ENCODE measurements at places on chromosomes 1 and 21.

DNA sequence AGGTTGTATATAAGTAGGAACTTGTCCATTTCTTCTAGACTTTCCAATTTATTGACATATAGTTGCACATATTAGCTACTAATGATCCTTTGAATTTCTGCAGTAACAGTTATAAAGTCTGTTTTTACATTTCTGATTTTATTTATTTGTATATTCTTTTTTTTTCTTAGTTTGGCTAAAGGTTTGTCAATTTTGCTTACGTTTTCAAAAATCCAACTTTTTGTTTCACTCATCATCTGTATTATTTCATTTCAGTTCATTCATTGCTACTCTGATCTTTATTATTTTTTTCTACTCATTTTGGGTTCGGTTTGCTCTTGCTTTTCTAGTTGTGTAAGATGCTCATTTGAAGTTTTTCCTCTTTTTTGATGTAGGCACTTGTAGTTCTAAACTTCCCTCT lies 97.9 kb downstream of the RPS6KC1 start:
- no peak for DNase-seq

- no peak for DNase-seq
These were observed 6.4 kb upstream of the KRTAP10-3 start for GRCh38 chr21:44564886-44565598.

GRCh38 chr1:164589961-164590507 lies 31.1 kb downstream of the PBX1 start:
- no peak for DNase-seq

DNA sequence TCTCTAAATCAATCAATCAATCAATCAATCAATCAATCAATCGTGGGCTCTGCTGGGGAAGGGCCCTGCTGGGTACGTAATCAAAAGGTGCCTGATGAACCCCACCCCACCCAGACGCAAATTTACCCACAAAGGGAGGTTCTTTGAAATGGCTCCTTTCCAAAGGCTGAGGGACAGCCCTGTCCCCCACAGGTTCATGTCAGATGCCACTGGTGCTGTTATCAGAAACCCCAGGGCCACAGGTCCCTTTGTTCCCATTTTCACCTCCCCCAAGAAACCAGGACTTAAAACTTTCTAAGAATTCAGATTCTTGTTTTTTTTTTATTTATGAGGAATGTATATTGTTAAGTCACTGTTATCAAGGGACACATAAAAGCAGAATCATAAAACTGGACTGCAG lies 14.2 kb downstream of the CHRNB2 start:
- no peak for DNase-seq

DNA sequence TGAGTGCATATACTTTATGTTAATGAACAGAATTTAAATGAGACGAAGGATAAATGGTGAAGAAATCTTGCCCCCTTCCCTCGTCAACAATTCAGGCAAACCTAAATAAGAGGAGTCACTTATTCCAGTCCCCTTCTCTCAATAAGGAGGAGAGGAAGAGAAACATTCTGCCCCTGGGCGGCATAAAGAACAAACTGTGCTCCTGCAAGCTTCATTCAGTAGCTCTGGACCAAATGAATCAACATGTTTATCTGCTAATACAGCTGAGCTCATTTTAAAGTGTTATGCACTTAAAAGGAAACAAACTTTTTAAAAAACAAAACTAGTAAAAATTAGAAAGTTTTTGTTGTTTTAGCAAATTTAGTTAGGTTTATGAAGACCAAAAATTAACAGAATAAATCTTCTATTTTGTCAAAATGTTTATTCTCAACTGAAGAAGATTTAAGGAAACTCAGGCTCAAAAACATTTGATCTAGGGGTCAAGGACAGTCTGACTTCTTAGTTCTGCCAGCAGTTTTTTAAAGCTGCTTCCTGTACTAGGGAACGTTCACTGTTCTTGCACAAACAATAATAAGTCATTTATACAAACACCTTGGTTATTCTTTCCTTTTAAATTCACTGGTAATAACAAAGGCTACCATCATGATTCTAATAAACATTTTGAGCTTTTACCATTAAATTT lies 58.3 kb downstream of the AKT3 start:
- DNase-seq, result no peak

- DNase-seq, result no peak
These were observed 24.8 kb upstream of the USH2A start for GRCh38 chr1:216448011-216448510.

DNA sequence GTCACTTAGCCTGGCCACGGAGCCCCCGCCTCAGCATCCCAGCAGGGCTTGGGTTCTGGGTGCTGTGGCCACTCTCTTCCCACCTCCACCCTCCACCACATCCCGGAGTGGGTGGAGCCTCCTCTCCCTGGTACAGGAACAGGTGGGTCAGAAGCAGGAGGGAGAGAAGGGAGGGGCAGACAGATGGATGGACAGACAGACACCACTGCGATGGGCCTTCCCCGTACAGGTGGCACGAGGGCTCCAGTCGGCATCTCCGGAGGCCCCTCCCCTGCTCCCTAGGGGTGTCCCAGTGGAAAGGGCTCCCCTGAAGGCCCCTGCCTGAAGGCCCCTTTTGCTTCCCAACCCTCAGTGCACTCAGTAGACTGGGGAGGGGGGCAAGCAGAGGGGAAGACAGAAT lies 96.9 kb upstream of the TARDBP start:
- DNase-seq, result no peak

DNA sequence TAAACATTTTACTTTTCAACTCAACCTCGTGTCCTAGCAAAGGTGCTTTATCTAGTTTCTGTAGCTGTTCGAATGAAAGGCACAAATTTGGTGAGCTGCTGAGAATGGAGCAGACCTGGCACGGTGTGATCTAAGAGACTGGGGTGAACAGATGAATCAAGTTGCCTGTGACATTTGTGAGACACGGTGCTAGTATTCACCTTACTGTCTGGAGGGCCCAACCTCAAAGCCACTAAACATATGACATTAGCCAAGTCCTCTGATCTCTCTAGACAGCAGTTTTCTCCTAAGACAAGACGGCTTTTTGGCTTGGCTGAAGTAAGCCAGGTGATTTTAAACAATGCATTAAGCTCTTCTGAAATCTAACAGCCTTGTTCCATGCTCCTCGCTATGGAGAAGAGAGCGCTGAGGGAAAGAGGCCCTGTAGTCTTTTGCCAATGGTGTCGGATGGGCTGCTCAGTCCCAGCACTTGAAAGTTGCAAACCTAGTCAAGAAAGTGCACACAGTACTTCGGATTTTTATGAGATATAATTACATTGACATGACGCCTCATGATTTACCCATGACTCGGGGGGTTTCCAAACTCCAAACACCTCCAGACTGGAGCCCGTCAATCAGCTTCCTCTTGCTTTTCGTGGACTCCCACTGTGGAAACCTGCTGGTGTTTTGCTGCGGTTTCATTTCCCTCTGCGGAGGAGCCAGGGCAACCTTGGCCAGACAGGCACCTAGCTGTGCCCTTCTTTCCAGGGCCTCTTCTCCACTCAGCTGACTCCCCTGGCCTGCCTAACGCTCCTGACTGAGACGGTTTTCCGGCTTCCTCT lies 794 bp upstream of the TOR3A start:
- DNase-seq, result peak; percentile 41

DNA sequence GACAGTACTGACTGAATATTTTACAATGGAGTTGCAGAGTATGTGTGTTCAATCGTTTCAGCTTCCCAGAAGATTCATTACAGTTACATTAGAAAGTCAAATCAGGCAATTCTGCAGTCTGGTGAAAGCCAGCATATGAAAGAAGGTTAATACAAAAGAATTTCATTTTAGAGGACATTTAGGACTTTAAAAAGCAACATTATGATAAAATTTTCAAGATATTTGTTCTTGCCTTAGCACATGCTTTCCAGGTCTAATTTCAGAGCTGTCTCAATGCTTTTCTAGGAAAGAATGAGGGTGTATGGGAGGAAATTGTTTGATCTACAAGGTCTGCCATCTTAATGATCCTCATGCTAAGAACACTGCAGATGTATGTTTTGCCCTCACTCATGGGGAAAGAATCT lies 63.2 kb downstream of the RERE start:
- DNase-seq, result no peak

DNA sequence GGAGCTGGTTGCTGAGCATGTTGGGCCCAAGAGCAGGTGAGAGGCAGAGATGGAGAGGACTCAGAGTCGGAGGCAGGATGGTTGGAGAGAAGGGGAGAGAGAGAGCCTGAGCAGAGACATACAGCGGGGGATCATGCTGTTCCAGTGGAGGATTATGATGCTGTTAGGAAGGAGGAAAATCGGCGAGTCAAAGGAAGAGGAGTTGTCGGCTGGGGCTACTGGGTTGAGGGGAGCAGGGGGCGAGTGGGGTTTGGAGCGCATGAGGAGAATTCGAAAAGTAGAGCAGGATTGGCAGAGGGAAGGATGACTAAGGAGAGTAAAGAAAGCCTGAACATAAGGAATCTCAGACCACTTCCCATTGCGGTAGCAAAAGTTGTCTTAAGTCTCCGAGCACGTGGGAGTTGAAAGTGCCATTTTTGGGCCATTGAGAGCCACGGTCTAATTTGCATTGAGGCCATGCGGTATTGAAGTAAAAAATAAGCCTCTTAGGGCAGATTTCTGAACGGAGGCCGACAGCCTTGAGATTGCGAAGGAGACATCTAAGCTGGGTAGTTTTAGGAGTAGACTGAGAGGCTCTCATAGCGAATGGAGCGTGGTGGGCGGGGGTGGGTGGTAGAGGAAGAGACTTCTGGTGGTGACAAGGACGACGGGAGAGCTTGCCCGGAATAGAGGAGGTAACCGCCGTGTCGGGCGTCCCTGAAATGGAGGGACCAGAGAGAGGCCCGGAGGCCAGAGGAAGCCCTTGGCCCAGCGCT lies 140.4 kb upstream of the ETV3 start:
- no peak for DNase-seq

- DNase-seq, result no peak
These were observed 9.3 kb downstream of the LEPR start for GRCh38 chr1:65429806-65430205.

- no peak for DNase-seq
These were observed 18.6 kb downstream of the DCAF8 start for GRCh38 chr1:160243767-160244166.

DNA sequence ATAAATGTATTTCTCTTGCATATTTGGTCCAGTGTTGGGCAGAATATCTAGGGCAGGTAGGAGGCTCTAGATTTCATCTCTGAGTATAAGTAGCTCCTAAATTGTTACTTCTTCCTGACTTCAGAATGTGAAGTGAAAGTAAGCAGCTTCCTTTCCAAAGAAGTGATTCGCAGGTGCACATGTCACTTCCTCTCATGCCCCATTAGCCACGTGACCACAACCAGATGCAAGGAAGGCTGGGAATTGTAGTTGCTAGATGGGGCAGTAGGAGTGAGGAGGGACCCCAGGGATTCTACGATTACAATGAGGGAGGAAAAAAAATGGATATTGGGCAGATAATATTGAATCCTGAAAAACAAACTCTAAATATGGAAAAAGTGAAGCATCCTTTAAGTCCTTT lies 113.2 kb upstream of the CYYR1 start:
- DNase-seq, result peak; percentile 12

GRCh38 chr21:21631961-21632360 lies 633.8 kb downstream of the NCAM2 start:
- DNase-seq, result no peak

GRCh38 chr1:94542088-94542870 lies 720 bp upstream of the F3 start:
- no peak for DNase-seq

GRCh38 chr1:13737398-13737797 lies 37.4 kb downstream of the PRDM2 start:
- no peak for DNase-seq

- DNase-seq, result no peak
These were observed 1.4 kb upstream of the GSTM4 start for GRCh38 chr1:109654519-109654918.

DNA sequence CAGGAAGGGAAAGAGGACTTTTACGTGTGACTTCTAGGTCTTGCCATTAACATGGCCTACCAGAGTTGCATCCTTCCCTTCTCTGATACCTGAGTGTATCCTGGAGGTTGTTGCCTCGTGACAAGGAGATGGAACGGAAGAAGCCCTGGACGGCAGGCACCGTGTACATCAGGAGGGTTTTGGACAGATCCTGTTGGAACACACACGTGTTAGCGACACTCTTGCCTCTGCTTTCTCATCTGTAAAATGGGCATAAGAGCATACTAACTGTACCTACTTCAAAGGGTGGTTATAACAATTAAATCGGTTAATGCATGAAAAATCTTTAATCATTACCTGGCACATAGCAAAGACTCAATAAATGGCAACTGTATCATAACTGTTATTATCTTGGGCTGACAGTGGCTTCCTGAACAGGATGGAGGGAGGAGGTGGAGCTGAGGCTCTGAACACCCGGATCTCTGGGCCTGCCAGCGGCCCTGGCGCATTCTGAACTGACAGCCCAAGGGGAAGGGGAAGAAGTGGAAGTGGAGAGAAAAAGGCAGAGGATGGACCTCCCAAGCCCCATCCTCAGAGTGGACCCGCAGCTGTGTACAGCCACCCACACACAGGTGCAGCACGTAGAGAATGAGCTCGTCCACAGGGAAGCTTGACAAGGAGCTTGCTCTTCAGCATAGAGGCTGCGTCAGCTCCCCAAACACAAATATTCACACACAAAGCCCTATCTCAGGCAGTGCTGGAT lies 30.2 kb upstream of the EXOSC10 start:
- no peak for DNase-seq

DNA sequence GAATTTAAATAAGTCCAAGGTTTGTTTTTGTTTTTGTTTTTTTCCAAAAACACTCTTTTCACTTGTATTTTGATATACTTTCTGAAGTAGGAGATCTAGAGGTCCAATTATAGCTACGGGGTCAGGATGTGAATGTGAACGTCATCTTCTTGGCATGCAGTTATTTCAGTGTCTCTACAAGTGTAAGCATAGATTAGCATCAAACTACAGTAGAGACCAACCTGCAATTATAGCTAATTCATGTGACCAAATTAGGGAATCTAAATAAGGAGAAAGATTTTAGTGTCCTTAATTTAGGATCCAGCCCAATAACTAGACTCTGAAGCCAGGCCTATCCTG lies 107.3 kb upstream of the PALMD start:
- DNase-seq, result no peak

DNA sequence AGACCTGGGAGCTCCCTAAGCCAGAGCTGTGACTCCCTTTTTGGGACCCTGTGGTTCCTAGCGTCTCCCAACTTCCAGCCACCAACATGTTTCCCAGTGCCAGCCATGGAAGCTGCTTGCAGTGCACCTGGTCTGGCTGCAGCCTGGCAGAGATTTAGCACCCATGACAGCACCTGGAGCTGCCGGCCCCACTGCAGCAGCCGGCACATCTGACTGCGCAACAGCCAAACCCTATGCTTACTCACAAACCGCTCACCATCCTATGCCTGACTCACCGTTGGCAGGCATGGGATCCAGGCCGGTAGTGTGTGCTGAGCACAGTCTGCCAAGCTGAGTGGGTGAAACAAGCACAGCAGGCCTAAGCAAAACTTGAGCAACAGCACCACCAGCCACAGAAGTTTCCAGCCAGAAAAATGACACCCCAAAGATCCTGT lies 435.9 kb upstream of the PRMT6 start:
- no peak for DNase-seq

- DNase-seq, result peak; percentile 32
These were observed 641.2 kb downstream of the PTPRC start for GRCh38 chr1:199279872-199280645.

GRCh38 chr1:55046871-55047270 lies 7.5 kb downstream of the PCSK9 start:
- no peak for DNase-seq
